GM12864 (cell line): ENCODE measurements at places on chromosomes 2 and 18.

GRCh38 chr2:63589148-63589958 lies 590 bp downstream of the MDH1 start:
- DNase-seq, result no peak

DNA sequence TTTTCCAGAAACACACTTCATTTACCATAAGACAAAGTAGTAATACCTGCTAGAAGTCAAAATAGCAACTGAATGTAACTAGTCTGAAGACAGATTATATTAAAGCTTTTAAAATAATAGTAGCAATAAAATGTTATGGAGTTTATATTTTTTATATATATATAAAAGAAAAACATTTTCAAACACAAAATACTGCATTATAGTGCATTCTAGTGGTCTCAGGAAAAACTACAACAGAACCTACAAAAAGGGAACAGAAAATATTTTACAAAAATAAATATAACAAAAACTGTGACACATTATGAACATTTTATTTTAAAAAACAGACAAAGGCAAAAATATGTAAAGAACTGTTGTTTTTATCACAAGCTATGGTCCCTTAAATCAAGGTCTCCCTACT lies 48.0 kb downstream of the STRN start:
- DNase-seq, result no peak

- no peak for DNase-seq
These were observed 50.0 kb upstream of the ITGA4 start for GRCh38 chr2:181407171-181407570.

GRCh38 chr2:127646487-127647241 lies 711 bp downstream of the GPR17 start:
- DNase-seq, result no peak

DNA sequence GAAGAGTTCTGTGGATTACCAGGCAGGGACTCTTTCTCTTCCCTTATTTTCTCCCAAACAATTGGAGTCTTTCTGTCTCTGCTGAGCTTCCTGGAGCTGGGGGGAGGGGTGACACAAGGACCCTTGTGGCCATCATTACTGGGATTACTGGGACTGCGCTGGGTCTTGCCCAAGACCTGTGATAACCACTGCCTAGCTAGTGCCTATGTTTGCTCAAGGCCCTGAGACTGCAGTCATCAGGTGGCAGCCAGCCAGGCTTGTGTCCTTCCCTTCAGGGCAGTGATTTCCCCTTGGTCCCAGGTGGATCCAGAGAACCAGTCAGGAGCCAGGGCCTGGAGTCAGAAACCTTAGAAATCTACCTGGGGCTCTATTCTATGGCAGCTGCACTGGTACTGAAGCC lies 355.6 kb downstream of the PARD3B start:
- no peak for DNase-seq

- DNase-seq, result no peak
These were observed 151.1 kb upstream of the UBE2E3 start for GRCh38 chr2:180829261-180829660.

GRCh38 chr2:233976690-233977294 lies 59.6 kb downstream of the TRPM8 start:
- no peak for DNase-seq

DNA sequence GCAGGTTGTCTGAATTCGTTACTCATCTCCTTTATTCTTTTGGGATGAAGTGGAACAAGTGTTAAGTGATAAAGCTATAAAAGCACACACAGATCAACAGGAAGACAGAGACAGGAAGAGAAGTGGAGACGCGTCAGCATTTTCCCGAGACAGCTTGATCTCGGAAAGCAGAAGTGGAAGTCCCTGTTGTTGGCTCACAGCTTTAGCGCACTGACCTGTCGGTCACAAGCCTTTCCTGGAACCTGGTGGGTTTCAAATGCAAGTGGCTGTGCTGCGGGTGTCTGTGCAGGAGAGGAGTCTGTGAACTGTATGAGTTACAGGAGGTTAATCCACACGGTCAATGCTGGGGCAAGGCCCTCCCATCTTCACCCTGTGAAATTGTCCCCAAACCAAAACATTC lies 116.6 kb upstream of the PELI1 start:
- peak; percentile 86 for DNase-seq
